ENCODE measurements at places on chromosomes 12 and 14.

- DNase-seq = no peak
Observed at GRCh38 chr12:8781381-8782127, 40.9 kb upstream of the A2ML1 start.

DNA sequence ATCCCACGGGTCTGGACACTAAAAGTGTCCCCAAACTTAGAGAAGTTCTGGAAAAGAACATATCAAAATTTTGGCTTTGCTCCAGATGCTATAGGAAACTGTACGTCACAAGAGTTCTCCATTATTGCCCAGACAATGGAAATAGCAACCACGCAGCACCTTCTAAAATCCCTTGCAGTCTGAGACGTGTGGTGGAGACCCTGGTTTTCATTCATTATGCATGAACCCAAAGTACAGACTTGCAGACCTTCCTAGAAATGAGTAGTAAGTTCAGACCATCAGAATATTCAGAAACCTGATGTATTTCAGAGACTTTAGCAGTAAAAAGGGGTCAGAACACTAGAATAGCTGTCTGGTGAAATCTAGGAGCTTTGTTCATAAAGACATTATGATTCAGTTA is 50.0 kb upstream of the BCL2L14 start:
- DNase-seq = no peak

- DNase-seq = no peak
Observed at GRCh38 chr12:10027311-10027710, 3.2 kb upstream of the CLEC9A start.

DNA sequence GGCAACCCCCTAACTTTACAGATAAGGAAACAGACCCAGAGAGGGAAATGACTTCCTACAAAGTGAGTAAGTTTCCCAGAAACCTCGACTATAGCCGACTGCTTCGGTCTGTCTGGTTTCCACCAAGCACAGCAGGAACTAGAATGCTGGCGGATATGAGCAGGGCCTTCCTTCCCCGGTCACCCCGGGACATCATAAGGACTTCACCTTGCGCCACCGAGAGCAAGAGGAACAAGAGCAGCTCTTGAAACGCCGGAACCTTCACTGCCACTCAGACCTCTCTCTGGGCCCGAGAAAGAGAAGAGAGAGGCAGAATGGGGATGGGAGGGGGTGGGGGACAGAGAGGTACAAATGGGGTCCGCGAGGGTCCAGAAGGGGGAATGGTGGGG is 29.4 kb upstream of the GPR68 start:
- no peak for DNase-seq

- no peak for DNase-seq
Observed at GRCh38 chr14:93940437-93940836, 13.3 kb downstream of the FAM181A start.

DNA sequence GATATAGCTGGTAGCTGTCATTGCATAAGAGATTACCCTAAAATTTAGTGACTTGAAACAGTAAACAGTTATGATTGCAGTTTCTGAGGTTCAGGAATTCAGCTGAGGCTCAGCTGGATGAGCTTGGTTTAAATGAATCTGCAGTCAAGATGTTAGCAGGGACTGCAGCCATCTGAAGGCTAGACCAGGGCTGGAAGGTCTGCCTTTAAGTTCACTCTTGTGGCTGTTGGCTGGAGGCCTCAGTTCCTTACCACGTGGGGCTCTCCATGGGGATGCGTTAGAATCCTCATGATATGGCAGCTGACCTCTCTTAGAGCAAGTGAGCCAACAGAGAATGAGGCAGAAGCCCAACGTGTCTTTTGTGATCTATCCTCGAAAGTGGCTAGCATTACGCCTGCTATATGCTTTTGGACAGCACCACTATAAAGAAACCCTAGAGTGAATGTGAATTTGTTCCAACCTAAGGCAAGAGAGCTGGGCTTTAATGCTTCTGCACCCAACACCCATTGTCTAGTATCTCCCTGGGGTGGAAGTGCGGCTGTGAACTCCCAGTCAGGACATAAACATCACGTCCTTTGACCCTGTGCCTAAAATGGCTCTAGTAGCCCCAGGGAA is 26.0 kb downstream of the HSPB8 start:
- DNase-seq = no peak

DNA sequence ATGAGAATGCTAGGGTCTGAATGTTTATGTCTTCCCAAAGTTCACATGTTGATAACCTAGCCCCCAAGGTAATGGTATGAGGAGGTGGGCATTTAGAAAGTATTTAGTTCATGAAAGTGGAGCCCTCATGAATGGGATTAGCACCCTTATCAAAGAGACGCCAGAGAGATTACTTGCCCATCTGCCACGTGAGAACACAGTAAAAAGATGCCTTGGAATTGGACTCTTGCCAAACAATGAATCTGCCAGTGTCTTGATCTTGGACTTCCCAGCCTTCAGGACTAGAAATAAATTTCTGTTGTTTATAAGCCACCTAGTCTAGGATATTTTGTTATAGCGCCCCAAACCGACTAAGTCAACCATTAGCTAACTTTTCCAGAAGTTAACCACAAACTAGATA is 92.0 kb upstream of the SLC38A4 start:
- no peak for DNase-seq

- no peak for DNase-seq
Observed at GRCh38 chr12:10073261-10073660, 25.5 kb downstream of the CLEC1A start.

DNA sequence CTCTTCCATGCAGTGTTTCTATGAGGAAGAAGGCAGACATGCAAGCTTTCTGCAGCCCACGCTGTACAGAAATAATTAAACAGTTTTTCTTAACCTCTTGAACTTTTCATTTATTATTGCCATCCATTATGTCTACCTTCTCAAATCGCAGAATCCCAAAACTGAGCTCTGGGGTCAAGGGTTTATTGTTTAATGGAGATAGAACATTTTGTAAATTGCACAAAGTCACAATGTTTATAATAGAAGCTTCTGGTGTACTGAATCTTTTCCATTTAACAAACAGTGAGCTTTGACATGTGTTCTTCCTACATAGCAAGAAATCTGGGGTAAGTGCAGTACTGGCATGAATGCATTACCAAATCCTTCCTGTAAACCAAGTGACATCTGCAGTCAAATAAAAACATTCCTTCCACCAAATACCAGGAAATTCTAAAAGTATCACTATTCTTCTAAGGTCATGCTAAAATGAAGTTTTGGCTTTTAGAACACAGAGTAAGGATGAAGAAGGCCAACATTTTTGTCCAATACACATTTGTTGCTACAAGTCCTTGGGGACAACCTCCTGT is 385.3 kb upstream of the DDHD1 start:
- no peak for DNase-seq

GRCh38 chr14:83483063-83483462 is 1949.4 kb upstream of the SEL1L start:
- DNase-seq = no peak

DNA sequence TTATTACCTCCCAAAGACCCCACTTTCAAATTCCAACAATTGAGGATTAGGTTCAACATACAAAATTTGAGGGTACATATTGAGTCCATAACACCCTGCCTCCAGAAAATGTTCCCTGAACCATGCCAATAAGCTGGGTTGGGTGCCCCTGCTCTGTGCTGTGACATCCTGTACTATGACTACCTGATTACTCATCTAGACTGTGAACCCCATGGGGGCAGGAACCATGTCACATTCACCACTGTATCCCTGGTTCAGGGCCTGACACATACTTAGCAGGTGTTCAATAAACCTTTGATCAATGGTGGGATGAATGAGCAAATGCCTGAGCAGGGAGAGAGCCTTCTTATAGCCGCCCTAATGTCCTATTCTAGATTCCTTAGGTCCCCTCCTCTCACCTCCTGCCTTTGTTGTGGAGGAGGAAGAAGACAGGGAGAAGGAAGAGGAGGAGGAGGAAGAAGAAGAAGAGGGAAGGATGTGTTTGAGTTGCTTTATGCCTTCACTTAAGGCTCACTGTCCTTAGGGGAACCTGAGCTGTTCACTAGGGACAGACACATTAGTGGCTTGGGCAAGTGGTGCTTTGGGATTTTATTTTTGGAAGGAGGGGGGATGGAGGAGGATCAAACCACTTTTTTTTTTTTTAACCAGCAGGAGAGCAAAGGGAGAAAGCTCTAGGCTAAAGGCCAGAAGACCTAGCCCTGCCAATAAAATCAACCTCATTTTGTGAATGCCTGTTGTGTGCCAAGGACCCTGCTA is 21.3 kb downstream of the GPR68 start:
- DNase-seq = no peak

DNA sequence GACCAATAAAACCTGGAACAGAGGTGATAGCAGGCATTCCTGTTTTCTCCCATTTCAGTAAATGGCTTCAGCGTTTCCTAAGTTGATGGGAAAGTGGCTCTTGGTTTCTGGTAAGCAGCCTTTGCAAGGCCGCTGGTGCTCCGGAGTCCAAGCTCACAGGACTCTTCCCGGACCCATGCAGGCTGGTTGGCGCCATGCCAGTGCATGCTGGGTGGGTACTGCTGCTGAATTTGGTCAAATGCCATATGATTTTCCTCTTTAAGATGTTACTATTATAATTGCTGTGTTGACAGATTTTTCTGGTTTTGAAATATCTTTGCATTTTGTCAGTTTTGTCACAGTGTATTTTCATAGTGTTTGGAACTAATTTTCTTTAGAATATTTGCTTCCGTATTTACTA is 27.7 kb downstream of the PPP2R5C start:
- no peak for DNase-seq

DNA sequence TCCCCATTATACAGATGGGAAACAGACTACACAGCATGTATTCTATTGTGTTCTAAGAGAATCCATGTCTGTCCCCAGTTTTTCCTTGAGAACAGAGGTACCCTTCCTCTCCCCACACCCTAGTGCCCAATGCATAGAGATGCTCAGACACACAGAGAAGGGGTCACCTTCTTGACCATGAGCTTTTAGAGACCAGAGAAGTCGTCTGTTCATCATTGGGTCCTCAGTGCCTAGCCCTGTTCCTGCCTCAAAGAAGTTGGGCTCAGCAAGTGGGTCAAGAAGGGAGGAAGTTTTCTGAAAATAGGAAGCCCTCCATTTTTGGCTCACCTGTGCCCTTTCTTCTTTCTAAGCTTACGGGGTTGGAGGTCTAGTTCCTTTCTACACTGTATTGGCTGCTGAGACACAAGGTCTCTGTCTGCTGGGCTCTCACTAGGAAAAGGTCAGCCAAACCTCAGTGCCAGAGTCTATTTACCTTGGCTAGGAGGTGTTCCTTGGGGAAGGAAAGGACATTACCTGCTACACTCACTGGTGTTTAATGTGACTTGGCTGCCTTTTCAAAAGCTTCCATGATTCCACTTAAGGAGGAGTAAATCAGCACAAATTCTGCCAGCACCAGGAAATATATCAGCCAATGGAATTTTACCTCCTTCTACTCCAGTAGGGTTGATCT is 198.5 kb upstream of the PWP1 start:
- no peak for DNase-seq

- DNase-seq = no peak
Observed at GRCh38 chr14:86935241-86935885, 1057.6 kb downstream of the GALC start.

- no peak for DNase-seq
Observed at GRCh38 chr12:24198936-24199671, 249.6 kb upstream of the SOX5 start.

DNA sequence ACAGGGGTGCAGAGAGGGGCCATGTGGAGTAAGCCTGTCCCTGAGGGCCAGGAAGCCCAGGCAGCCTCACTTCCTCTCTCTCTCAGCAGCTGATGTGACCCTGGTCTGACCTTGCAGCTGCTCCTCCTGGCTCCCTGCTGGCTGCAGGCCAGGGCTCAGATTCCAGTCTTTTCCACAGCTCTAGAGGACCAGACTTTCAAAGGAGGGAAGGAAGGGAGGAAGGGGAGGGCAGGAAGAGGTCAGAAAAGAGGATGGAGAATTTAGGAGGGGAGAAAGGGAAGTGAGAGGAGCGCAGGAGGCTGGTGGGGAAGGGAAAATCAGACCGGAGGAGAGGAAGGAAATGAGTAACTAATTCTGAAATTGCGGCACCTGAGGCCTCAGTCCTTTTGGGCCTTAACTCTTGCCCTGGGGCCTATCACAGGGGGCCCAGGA is 40.9 kb upstream of the VASH1 start:
- DNase-seq = no peak

GRCh38 chr12:101823891-101824290 is 6.9 kb downstream of the GNPTAB start:
- DNase-seq = no peak

DNA sequence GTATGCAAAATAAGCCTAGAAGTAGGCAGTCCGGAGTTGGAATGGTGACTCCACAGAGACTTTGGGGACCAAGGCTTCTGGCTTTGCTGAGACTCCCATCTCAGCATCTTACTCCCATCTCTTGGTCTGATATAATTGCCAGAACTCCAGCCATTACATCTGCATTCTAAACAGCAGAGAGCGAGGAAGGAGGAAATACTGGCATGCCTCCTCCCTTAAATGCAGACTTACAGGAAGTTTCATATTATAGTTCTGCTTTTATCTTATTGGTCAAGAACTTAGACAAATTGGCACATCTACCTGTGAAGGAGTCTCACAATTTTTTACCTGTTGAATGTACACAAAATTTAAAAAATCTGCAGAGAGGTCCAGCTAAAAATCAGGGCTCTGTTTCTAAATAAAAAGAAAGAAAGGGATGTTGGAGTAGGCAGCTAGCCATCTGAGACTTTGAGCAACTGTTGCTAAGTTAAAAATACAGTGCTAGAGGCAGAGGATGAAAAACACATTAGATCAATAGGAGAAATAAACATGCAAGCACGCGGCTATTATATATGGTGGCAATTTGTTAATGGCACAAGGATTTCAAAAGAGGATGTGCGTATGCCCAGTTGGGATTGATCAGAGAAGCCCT is 209.9 kb upstream of the HMGA2 start:
- no peak for DNase-seq

- no peak for DNase-seq
Observed at GRCh38 chr12:19771858-19772257, 332.6 kb downstream of the AEBP2 start.

DNA sequence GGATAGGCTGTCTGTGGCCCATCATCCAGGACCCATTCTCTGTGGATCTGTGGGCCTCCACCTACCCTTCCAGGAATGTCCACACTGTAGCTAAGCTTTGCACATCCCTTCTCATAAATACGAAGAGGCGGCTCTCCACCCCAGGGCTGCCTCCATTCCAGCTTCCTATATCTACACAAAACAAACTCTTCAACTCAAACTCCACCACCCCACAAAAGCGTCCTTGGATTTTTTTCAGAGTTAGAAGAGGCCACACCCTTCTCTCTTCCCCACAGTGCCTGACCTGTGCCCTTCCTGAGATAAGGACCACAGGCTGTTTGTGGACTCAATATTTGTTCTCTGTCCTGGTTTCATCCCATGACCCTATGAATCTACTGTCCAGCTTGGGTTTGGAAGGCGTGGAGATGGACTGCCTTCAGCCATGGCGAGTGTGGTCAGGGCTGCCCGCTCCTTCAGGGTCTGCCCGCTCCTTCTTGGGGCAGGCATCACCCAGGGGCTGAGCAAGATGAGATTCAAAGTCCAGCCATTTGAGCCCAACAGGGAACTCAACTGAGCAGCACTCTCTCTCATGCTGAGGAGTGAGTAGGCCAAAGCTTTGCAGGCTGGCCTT is 13.0 kb upstream of the SERPINA12 start:
- no peak for DNase-seq

GRCh38 chr14:77498120-77498979 is at the start of gene ISM2:
ISM2 (minus strand) TSS chr14:77498816; CDS start chr14:77498793, 23 bp downstream.
- DNase-seq = no peak

Measured in NCI-H1417 treated with DMSO at 0.1 percent for 48 hours (cell line).